ENCODE measurements at places on chromosomes 5 and 9.

DNA sequence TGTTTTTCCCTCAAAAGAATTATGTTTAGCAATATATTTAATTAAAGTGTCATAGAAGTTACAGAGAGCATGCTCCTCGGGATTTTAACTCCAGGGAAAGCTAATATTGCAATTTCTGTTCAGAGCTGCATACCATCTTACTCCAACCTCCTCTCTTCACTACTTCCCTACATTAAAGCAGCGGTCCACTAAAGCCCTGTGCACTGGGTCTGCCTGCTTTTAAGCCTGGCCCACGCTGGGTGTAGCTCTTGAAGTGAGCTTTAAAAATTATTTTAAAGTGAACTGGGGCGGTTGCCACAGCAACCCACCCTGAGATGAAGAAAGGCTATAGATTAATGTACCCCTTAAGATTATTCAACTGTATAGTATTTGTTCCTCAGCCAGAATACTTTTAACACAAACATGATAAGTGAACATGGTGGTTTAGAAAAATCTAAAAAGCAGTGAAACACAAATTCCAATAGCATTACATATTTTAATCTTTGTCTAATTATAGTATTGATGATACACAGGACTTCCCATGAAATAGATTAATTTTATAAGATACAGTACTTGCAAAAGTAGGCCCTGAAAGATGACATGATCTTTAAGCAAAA is 3.9 kb upstream of the MEF2C start:
- H3K27ac ChIP-seq: no peak overlapping the region
- H3K27me3 ChIP-seq: peaks cover 4% of the 10 kb centered on the region
- no peak for DNase-seq

GRCh38 chr5:8394965-8395364 is 526.0 kb downstream of the MTRR start:
- no peaks in the 10 kb centered on the region for H3K27me3 ChIP-seq
- no peaks in the 10 kb centered on the region for H3K36me3 ChIP-seq
- H3K4me1 ChIP-seq: no peaks in the 10 kb centered on the region
- H3K27ac ChIP-seq: no peak overlapping the region
- no peak for DNase-seq
- H3K4me3 ChIP-seq: no peak overlapping the region

DNA sequence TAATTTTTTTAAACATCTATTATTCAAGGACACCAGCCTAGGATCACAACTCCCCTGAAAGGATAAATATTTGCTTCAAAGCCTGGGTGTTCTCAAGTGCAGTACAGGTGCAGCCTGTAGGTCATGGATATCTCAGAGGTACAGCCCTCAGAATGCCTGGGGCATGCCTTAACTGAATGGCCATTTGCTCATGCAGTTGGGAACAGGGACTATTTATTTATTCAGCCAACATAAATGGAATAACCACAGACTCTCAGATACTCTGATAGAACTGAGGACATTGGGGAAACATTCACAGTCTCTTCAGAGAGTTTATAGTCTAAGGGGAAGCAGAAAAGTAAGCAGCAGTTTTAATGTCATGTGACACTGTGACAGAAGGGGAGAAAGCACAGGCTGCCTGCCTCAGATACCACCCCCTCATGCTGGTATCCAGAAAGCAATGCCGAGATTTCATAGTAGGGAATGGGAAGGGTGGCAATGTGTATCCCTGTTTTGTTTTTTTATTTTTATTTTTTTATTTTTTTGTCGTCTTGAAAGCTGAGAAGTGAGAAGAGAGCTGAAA is 112.6 kb downstream of the MACIR start:
- H3K4me1 ChIP-seq: no peaks in the 10 kb centered on the region
- DNase-seq: no peak
- H3K27me3 ChIP-seq: no peaks in the 10 kb centered on the region
- H3K36me3 ChIP-seq: no peaks in the 10 kb centered on the region
- no peak overlapping the region for H3K4me3 ChIP-seq

- H3K4me3 ChIP-seq: no peak overlapping the region
- no peaks in the 10 kb centered on the region for H3K4me1 ChIP-seq
- no peaks in the 10 kb centered on the region for H3K27me3 ChIP-seq
- H3K27ac ChIP-seq: no peak overlapping the region
Measured at GRCh38 chr5:136309932-136310598, 55.3 kb downstream of the TRPC7 start.

GRCh38 chr9:91802391-91802790 is 147.6 kb downstream of the ROR2 start:
- no peaks in the 10 kb centered on the region for H3K27me3 ChIP-seq
- no peak overlapping the region for H3K27ac ChIP-seq

DNA sequence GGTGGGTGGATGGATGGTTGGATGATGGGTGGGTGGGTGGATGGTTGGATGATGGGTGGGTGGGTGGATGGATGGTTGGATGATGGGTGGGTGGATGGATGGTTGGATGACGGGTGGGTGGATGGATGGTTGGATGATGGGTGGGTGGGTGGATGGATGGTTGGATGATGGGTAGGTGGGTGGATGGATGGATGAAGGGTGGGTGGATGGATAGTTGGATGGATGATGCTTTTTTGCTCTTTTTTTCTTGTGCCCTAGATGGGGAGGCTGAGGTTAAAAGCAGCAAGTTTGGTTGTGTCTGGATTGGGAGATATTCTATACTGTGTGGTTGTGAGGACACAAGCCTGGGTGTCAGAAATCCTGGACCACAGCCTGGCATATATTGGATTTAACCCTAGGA is 5.4 kb downstream of the LCN12 start:
- H3K27ac ChIP-seq: no peak overlapping the region
- no peaks in the 10 kb centered on the region for H3K4me1 ChIP-seq
- no peak overlapping the region for H3K4me3 ChIP-seq
- DNase-seq: no peak
- H3K36me3 ChIP-seq: no peaks in the 10 kb centered on the region

- no peak for DNase-seq
- peaks cover 4% of the 10 kb centered on the region for H3K36me3 ChIP-seq
- H3K4me3 ChIP-seq: no peak overlapping the region
- H3K27ac ChIP-seq: no peak overlapping the region
- H3K27me3 ChIP-seq: no peaks in the 10 kb centered on the region
Measured at GRCh38 chr9:77898864-77899263, 132.7 kb downstream of the GNAQ start.

DNA sequence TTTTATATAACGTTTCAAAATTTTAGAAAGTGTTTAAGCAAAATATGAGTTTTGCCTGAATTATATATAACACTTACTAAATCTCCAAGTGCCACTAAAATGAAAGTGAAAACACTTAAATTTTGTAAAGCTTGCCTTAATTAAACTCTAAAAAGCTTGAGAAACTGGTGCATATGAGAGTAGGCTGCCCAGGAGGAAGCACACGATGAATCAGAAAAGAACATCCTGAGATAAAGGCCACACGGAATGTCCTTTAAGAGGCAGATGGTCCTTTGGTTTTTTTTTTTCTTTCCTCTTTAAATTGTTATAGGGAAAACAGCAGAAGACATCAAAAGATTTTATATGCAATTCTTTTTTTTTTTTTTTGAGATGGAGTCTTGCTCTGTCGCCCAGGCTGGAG is 60.3 kb downstream of the HABP4 start:
- H3K27me3 ChIP-seq: no peaks in the 10 kb centered on the region
- H3K27ac ChIP-seq: no peak overlapping the region
- no peak for DNase-seq

- no peaks in the 10 kb centered on the region for H3K27me3 ChIP-seq
- H3K4me3 ChIP-seq: no peak overlapping the region
- no peaks in the 10 kb centered on the region for H3K36me3 ChIP-seq
- H3K27ac ChIP-seq: no peak overlapping the region
- peaks cover 9% of the 10 kb centered on the region for H3K4me1 ChIP-seq
Measured at GRCh38 chr5:132451387-132451786, 39.2 kb downstream of the IRF1 start.

DNA sequence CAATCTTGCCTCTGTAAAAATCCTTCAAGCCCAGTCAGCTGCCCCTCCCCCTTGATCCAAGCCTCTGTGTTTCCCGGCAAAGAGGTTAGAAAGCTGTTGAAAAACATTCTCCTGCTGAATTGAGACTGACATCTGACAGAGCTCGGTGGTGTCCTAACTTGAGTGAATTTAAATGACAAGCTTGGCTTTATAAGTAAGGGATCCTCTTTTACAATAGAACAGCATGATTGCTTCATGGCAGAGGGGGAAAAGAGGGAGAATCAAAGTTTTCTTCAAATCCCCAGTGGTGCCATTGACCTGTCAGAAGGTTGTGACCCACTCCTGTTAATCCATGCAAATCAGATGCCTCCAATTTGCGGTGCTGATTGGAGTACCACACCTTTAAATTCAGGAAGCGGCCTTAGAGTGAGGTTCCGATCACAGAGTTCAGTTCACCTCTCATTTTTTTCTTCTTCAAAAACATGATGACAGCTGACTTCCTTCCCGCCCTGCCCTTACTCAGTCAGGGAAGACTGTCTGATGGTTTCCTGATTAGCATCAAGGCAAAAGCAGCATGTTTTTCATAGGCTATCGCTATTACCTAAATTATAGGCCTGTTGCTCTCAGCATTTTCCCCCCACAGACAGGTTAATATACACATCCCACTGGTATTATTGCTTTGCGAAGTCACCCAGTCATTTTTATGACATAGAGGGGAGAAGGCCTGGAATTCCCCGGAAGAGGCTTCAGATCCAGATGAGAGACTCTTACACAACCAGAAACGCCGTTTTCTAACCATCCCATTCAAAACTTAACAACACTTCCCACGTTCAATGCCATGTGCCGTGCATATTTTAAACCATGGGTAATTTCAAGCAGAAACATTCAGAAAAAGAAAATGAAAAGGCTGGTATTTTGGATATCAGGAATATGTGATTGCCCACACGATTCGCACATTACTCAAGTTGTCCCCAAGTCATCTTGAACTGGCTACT is 141.4 kb downstream of the EBF1 start:
- no peak overlapping the region for H3K27ac ChIP-seq
- no peaks in the 10 kb centered on the region for H3K4me1 ChIP-seq
- DNase-seq: peak; percentile 55

GRCh38 chr9:95138474-95138873 is 179.0 kb downstream of the FANCC start:
- no peaks in the 10 kb centered on the region for H3K4me1 ChIP-seq
- peak; percentile 80 for DNase-seq
- no peak overlapping the region for H3K27ac ChIP-seq
- H3K36me3 ChIP-seq: peaks cover 3% of the 10 kb centered on the region
- H3K27me3 ChIP-seq: no peaks in the 10 kb centered on the region
- no peak overlapping the region for H3K4me3 ChIP-seq

DNA sequence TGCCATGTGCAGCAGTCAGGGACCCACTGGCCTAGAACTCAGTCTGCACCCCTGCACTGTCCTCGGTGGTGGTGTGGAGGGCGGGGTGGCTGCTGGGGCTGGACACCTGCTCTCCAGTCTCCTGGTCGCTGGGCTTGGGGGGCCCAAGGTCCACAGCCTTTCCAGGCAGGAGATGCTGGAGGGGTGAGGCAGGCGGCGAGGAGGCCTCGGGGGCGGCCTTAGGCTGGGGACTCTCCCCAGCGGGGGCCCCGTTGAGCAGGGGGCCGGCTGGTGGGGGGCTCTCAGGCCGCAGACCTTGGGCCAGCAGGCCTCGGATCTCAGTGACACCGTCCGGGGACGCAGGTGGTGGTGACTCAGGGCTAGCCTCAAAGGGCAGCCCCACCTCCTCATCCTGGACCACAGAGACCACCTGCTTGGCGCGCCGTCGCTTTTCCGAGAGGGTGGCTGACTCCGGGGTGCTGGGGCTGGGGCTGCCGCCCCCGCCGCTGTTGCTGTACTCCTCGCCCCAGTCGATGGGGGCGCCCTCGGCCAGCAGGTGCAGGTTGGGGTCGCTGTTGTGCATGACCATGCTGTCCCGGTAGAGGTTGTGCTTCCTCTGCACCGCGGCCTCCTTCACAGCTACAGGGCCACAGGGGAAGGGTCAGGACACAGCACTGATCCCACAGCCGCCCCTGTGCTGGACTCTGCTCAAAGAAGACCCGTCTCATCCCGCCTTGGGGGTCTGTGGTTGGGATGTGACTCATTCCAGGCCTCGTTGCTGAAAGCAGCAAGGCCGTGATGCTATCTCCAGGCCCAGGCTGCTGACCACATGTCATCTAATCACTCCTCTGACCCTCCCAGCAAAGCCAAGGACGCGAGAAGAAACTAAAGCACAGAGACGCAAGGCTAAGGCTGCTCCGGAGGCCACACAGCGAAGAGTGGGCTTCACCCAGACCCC is 55.8 kb downstream of the LRSAM1 start:
- no peaks in the 10 kb centered on the region for H3K27me3 ChIP-seq
- H3K36me3 ChIP-seq: peaks cover 7% of the 10 kb centered on the region
- no peak overlapping the region for H3K27ac ChIP-seq
- peaks cover 2% of the 10 kb centered on the region for H3K4me1 ChIP-seq

- peaks cover 5% of the 10 kb centered on the region for H3K4me1 ChIP-seq
- no peaks in the 10 kb centered on the region for H3K27me3 ChIP-seq
- no peak for DNase-seq
- no peaks in the 10 kb centered on the region for H3K36me3 ChIP-seq
Measured at GRCh38 chr9:78371981-78372380, 75.1 kb downstream of the PSAT1 start.

GRCh38 chr9:121333950-121334773 is 35.9 kb downstream of the STOM start:
- no peak for DNase-seq
- H3K4me3 ChIP-seq: no peak overlapping the region
- H3K27me3 ChIP-seq: no peaks in the 10 kb centered on the region
- peaks cover 5% of the 10 kb centered on the region for H3K36me3 ChIP-seq
- H3K27ac ChIP-seq: no peak overlapping the region

- no peaks in the 10 kb centered on the region for H3K36me3 ChIP-seq
- no peaks in the 10 kb centered on the region for H3K4me1 ChIP-seq
- no peak overlapping the region for H3K27ac ChIP-seq
- no peak overlapping the region for H3K4me3 ChIP-seq
- no peaks in the 10 kb centered on the region for H3K27me3 ChIP-seq
- no peak for DNase-seq
Measured at GRCh38 chr5:149117970-149118369, 23.3 kb upstream of the ABLIM3 start.

GRCh38 chr9:136787690-136788400 is 3.3 kb upstream of the TMEM141 start:
- H3K27me3 ChIP-seq: no peaks in the 10 kb centered on the region
- peak; percentile 84 for DNase-seq
- H3K4me3 ChIP-seq: no peak overlapping the region
- no peaks in the 10 kb centered on the region for H3K36me3 ChIP-seq

DNA sequence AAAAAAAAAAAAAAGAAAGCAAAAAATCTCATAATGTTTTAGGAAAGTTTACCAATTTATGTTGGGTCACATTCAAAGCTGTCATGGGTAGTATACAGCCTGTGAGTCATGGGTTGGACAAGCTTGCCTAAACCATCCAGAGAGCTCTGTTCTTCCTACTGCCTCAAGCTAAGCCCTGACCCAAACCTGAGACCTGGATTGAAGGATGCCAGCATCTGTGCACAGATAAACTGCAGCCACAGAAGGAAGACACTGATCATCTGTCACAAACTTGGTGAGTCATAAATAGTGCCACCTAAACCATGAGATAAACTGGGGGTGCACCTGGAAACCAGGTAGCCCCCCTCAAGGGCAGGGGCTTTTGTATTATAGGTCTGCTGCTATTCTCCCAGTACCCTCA is 31.0 kb downstream of the CSF2 start:
- no peaks in the 10 kb centered on the region for H3K4me1 ChIP-seq
- H3K27ac ChIP-seq: no peak overlapping the region
- no peaks in the 10 kb centered on the region for H3K36me3 ChIP-seq
- H3K27me3 ChIP-seq: no peaks in the 10 kb centered on the region
- no peak for DNase-seq
